ENCODE measurements at places on chromosomes 12 and 14.

DNA sequence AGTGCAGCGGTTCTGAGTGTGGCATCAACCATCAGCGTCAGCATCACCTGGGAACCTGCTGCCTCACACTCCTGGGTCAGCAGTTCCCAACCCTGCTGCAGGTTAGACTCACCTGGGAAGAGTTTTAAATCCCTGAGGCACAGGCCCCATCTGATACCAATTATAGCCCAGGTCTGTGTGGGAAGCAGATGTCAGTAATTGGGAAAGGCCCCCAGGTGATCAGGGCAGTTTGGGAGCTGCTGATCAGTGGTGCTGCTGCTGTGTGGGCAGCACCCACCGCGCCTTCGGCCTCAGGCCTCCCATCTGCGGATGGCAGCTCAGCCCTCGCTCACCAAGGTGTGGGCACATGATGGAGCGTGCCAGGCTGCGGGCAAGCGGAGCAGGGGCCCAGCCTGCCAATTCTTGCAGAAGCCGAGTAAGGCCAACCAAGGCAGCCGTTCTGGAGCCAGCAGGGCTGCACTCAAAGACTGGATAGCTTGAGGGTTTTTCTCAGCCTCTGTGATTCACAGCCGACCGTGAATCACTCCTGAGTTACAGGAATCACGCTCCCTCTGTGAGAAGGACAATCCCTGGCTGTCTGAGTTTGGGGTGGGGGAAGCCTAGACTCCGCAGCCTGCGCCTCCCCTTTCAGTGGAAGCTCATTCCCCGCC, 155.6 kb upstream of the SFSWAP start:
- no peak for DNase-seq

GRCh38 chr14:73863209-73863608, 11.6 kb downstream of the PTGR2 start:
- no peak for DNase-seq

- DNase-seq = no peak
Measured at GRCh38 chr12:110047297-110047940, 903 bp downstream of the C12orf76 start.

GRCh38 chr12:46374310-46374709, 1.7 kb upstream of the SLC38A2 start:
- no peak for DNase-seq

DNA sequence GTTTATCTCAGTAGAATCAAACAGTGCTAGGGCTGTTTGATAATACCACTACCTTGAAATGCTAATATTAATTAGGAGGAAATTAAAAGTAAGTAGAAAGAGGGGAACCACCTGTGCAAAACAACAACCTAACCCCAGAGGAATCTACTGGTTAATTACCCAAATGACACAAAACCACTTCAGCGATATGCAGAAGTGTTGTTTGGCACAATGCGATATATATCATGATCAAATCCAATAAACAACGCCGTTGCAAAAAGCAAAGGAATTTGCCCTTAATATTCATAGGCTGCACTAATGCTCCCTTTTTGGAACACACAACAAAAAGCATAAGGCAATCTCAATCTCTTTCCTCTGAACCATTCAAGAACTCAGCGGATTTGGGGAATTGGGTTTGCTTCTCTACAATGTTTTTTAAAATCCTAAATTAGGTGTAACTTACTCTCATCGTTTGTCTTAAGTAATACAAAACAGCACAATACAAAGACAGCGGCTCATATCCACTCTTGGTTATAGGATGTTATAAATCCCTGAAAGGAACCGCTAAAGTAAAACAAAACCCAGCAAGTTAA, 1.5 kb downstream of the MAP4K5 start:
- DNase-seq = no peak

GRCh38 chr14:67218126-67218525, 23.1 kb upstream of the PALS1 start:
- no peak for DNase-seq

DNA sequence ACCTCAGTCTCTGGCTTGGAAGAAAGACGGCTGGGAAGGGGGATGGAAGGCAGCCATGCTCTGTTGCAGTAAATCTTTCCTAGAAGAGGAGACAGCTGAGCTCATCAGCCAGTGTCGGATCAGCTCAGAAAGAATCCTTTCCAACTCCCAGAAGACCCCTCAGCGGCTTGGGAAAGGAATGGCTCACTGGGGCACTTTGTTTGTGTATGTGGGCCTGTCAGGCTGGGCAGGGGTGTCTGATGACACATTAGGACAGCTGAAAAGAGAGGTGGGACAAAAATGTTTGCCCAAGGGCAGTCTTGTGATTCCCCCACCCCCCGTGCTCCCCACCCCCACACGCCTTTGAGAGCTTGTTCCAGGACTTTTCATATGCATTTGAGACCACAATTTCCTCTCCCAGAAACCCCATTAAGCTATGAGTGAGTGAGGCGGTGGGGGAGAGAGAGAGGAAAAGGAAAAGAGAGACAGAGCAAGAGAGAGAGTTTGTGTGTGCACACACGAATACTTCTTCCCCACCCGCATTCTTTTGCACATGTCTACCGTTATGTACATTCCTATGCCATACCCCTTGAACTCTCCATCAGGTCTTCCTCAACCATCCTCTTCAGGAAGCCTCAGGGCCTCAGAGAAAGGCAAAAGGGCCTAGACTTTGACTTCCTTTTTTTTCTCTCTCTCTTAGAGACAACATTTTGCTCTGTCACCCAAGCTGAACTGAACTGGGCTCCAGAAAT, 198.9 kb downstream of the ZFP36L1 start:
- no peak for DNase-seq

DNA sequence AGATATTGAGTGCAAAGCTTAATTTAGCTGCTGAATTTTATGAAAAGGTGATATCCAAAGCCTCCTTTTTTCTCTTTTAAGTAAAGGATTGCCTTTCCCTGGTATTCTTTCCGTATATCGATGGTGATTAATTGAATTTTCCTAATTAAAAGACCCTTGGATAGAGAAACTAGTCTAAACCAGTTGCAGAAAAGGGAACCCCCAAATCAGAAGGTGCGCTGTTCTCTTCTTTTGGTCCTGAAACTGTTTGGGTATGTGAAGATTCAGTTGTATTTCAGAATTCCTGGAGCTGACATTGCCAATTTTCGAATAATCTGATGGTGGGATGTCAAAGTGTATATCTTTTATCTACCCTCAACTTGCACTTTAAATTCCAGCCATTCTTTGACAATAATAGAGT, 1.9 kb downstream of the GPHN start:
- no peak for DNase-seq

- no peak for DNase-seq
Measured at GRCh38 chr14:23024612-23025075, 10.1 kb downstream of the PSMB5 start.

GRCh38 chr12:122310626-122311333, 44.5 kb upstream of the VPS33A start:
- DNase-seq = no peak

DNA sequence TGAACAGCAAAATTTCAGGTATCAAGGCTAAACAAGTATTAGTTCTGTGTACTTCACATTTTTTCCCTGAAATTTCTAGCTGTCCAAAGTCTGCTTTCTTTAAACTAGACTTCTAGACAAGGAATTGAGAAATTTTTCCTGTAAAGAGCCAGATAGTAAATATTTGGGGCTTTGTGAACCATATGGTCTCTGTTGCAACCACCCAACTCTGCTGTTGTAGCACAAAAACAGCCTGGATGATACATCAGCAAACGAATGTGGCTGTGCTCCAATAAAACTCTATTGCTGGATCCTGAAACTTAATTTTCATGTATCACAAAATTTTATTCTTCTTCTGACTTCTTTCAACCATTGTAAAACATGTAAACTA, 96.0 kb upstream of the SLC38A4 start:
- no peak for DNase-seq

- no peak for DNase-seq
Measured at GRCh38 chr14:100771121-100771800, 44.6 kb downstream of the DLK1 start.

- no peak for DNase-seq
Measured at GRCh38 chr12:115209230-115209629, 525.3 kb upstream of the TBX3 start.

GRCh38 chr12:108820707-108821406, 36.5 kb downstream of the SSH1 start:
- no peak for DNase-seq

DNA sequence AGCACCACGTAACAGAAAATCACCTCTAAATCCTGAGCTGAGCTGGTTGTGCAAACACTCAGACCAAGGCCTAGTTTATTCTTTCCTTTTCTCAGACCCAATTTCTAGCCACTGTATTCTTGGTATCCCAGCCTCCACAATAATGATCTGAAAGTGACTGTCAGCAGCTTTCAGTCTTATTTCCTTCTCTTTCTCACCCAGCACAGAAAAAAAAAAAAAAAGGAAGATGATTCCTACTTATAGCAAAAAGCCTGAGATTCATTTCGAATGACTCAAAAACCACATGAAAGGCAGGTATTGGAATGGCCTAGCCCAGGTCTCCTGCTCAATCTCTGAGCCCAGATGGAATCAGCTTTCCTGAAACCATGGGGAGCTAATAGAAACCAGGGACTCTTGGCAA, 298.6 kb upstream of the PPFIA2 start:
- DNase-seq = no peak

DNA sequence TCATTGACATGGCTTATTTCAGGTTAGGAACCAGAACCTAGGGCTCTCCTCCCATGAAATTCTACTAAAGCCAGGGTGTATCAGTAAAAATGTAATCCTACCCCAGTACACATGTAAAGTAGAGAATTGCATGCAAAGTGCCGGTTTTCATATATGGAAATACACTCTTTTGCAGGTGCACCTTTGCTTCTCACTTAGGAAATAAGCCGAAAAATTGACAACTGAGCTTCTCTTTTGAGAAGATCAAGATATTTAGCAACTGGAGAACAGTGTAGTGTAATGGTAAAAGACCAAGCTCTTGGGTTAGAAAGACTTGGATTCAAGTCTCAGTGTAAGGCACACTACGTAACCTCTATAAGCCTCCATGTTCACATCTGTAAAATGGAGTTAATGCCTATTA, 82.4 kb downstream of the SLC38A6 start:
- DNase-seq = no peak

GRCh38 chr14:95662376-95663186, 23.6 kb upstream of the TCL1B start:
- DNase-seq = no peak

All from T-helper 22 cell (primary cell).